Stimulated activated CD8-positive, alpha-beta memory T cell treated with anti-CD3 and anti-CD28 coated beads, Interleukin-4, amount 100 ng/mL, for 1 hour (primary cell): ENCODE measurements at places on chromosomes 7 and 10.

DNA sequence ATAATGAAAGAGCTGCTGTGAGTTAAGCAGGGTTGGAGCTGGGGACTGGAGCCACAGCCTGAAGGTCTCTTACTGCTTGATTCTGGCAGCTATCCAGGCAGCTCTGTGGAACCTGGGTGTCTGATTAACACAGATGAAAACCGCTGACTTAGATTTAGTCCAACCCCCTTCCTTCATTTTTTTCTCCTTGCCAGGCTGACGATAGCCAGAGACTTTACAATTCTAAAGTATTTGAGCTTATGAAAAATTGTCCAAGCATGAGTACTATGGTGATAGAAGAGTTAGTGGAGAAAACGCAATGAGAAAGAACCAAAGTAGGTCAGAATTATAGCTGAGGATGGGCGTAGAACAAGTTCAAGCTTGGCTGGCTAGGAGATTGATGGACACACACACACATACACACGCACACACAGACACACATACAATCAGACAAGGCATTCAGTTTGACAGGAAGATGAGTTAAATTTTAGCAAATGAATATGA, 13.5 kb upstream of the GPR85 start:
- no peak for DNase-seq

- DNase-seq, result no peak
Measured at GRCh38 chr10:9786576-9786975, 1231.1 kb upstream of the CELF2 start.

GRCh38 chr10:30073767-30074060, 14.3 kb upstream of the JCAD start:
- no peak for DNase-seq

DNA sequence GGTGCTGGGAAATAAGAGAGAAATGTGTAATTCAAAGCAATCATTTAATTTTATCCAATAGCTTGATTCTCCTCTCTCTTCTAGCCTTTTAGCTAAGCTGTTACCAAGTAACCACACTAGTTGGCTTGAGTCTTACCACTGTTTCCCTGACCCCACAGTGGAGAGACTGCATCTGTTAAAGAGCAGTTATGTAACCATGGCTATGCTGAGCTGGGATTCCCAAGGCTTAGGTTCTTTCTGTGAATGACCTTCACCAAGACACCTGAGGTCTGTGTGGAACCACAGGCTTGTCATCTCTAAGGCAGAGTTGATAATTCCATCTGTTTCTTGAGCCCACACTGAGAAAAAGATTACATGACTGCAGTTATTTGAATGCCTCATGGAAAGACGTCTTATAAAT, 47.7 kb upstream of the ATRNL1 start:
- no peak for DNase-seq

GRCh38 chr7:123417580-123417979, 116.8 kb downstream of the IQUB start:
- DNase-seq, result no peak

DNA sequence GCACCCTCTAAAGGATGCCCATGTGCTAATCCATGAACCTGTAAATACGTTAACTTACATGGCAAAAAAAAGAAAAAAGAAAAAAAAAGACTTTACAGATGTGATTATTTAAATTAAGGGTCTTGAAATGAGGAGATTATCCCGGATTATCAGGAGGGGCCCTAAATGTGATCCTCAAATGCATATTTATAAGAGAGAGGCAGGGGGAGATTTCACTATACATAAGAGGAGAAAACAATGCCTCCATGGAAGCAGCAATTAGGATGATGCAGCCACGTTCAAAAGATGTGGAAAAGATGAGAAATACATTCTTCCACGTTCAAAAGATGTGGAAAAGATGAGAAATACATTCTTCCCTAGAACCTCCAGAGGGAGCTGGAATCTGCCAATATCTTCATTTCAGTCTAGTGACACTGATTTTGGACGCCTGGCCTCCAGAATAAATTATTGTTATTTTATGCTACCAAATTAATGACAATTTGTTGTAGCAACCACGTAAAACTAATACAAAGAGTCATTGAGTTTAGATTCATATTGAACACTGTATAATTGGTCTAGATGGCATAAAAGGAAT, 328.4 kb upstream of the GNAI1 start:
- no peak for DNase-seq

- DNase-seq, result no peak
Measured at GRCh38 chr10:34667177-34667576, 147.9 kb downstream of the PARD3 start.

DNA sequence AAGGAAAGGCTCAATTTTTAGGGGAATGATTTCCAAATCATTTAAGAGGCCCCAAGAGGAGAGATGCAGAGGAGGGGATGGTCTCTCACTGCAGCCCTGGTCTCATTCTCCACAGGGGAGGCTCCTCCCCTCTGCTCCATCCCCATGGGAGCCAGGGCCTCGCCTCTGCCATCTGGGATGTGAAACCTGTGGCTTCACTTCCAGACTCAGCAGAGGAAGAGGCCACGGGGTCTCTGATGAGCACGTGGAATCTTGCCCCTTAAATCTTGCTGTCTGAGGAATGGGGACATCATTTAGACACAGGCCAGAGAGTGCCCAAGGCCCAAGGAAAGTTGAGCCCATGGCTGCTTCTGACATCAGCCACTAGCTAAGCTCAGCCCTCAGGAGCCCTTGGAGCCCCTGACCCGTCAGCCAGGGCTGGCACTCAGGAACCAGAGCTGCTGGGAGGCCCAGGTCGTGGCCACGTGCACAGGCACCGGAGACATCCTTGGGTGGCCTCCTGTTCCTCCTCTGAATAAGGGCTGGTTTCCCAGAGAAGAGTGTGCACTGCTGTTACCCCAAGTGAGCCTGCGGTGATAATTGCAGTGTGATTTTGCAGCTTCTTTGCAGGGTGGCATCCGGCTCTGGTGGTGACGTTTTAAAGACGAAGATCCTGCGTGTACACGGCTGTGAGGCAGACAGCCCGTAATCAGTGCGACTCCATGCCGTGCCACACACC, 50.5 kb downstream of the VIPR2 start:
- no peak for DNase-seq

DNA sequence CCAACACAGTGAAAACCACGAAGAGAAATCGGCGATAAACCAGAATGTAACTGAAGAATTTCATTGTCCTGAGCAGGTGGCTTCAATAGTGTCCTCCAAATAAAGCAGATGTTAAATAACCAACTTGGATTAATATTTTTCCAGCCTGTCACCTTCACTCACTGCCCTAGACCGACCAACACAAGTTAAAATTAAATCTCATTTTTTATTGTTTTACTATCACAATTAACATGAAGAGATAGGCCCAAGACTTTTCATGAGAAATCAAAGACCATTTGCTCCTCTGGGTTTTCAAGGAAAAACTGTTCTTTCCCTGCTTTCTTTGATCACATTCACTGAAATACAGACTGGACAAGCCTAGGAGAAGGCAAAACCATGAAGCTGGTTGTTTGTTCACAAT, at the start of gene SLC13A1:
TSS of gene SLC13A1 (minus strand) at position 87 of the 400 bp plus-strand sequence. CDS start at position 64, 23 bp downstream.
- no peak for DNase-seq

GRCh38 chr10:110433740-110434139, 64.0 kb upstream of the DUSP5 start:
- no peak for DNase-seq

DNA sequence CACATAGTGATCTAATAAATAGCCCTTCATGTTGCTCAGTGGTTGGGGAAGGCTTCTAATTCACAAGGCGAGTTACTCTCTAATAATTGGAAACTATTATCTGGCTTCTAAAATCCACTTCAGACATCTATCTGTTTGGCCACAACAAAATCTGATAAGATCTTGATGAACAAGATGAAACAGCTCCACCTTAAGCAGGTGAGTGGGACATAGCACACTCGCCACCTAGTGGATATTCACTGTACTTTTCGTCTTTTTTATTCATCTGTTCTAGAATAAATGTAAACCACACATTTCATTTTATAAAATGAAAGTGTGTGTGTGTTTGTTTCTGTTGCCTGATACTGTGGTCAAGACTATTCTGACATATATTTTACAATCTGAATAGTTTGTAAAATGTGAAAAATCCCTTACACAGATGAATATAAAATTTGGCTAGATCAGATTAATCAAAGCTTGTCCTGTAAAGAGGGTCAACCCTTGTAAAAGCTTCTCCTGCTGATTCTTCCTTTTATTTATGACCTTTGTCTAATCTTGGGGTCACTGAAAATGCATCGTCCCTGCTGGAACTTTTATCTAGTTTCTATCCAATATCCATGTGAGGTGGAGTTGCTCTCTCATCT, 26.5 kb upstream of the CNTNAP2 start:
- DNase-seq, result no peak

DNA sequence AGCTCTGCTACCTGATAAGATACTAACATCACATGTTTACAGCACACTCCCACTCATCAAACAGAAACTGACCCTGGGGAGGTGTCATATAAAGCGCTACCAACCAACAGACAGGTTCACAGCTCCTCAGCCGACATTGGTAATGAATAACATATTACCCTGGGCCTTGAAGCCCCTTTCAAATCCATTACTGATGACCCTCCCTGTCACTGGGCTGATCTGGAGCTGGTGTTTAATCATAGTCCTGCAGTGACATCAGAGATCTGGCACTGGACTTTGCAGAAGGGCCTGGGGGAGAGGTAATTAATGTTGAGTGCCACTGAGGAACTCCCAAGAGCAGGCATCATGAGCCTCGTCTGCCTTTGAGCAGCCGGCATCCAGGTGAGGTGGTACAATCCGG, 306.5 kb upstream of the NFE2L3 start:
- no peak for DNase-seq

GRCh38 chr7:87223666-87224065, 4.1 kb upstream of the TMEM243 start:
- no peak for DNase-seq

DNA sequence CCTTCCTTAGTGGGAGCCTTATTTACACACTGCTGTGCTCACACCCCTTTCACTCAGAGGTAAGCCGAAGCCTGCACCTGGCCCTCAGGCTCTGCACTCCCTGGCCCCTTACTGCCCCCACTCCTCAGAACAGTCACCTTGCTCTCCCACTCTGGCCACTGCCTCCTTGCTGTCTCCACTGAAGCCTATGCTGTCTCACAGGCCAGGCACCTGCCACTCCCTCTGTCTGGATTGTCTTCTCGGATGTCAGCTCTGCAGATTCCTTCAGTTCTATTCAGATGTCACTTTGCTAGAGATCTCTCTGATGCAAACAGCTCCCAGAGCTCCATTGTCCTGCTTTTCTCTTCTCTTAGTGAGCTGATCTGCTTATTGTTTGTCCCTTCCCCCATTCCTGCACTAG, 390.7 kb downstream of the DPP6 start:
- no peak for DNase-seq

- no peak for DNase-seq
Measured at GRCh38 chr7:33325754-33326484, 196.6 kb downstream of the BBS9 start.

- DNase-seq, result no peak
Measured at GRCh38 chr10:30103595-30104320, 44.4 kb upstream of the JCAD start.

- no peak for DNase-seq
Measured at GRCh38 chr7:106041140-106041717, 70.9 kb downstream of the SYPL1 start.

DNA sequence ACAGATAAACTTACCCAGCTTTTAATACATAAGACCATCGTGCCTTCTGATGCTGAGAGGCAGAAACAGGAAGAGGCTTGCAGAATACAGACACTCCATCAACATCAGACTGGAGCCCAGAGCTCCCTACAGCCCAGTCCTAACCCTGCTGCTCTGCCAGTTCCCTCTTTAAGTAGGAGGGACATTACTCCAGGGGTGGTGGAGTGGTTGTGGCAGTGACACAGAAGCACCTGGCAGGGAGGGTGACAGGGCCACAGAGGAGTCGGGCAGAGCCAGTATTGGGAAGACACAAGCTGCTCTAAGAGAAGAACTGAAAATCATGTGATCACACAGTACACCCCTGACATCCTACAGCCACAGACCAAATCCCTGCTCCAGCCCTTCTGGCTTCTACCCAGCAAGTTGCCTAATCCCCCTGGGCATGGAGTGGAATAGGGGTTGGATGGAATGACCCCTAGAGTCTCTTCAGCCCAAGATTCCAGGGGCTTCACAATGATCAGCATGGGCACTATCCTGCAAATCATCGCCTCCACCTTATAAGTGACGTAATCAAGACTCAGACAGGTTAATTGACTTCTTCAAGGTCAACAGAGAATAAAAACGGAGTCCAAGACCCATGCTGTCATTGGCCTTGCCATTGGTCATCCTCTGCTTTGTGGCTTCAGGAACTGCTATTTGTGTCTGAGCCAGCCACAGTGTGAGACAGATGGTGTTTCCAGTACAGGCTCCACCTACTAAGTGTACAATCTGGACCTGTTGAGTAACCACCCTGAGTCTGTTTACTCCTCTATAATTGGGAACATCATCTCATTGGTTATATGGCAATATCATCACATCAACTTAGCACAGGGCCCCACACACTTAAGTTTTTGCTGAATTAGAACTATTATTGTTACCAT, 61.1 kb upstream of the ZMIZ1 start:
- DNase-seq, result no peak

DNA sequence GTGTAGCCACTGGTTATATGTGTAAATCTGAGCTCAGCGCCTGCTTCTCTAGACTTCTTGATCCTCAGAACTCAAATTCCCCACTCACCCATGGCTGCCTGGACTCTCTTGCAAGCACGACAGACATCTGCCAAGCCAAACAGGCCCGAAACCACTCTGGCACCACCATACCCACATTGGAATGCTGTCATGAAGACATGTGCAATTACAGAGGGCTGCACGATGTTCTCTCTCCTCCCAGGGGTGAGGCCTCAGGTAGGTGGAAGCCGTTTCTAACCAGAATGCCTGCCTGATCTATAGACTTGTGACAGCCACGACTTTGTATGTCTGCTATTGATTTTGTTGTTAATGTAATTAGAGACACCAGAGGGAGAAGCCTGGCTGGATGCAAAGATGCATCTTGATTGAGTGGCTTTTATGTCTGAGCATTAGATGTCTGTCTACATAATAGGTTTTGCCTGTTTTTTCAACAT, 4.0 kb downstream of the BAMBI start:
- no peak for DNase-seq
